Transverse colon (tissue), 4 donors: ENCODE measurements at places on chromosomes 4 and X.

GRCh38 chr4:6410068-6410467 lies 62.3 kb downstream of the PPP2R2C start:
- no peak for DNase-seq

GRCh38 chrX:47620303-47620685 lies 637 bp upstream of the SYN1 start:
- DNase-seq, result no peak

- no peak for DNase-seq
These were observed 895 bp downstream of the ADGRL3 start for GRCh38 chr4:61200916-61201526.

- no peak for DNase-seq
These were observed 20.0 kb downstream of the DDX3X start for GRCh38 chrX:41353985-41354384.

DNA sequence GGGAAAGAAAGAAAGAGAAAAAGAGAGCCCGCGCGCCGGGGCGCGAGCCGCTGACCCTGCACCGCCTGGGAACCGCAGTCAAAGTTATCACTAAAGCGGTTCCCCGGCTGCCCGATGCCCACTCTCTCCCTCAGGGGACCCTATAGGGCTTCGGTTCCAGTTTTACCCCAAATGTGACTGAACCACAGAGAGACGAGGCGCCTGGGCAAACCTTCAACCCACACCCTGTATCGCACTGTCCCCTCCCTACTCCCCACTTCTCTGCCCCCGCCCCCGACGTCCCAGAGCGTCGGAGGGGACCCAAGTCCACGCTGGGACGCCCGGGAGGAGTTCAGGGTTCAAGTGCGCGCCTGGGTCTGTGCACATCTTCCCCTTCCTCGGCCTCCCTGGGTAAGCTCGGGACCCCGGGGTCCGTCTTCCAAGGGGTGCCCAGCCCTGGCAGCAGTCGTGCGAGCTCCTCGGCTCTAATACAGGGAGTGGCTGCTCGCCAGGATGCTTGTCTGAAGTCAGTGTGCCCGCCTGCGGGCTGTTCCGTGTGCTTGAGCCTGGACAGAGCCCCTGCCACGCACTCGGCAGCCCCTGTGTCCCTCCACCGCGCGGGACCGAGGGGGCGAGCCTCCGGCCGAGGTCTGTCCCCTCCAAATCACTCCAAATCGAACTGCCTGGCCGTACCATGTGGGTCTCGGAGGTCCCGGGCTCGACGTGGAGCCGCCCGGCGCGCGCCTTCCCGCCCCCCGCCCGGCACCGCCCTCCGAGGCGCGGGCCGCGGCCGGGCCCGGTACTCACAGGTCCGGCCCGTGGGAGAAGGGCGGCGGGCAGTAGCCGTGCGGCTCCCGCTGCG lies 960 bp downstream of the TRPC3 start:
- DNase-seq, result peak; percentile 27
